ENCODE measurements at places on chromosomes 7 and 10. TPM values are rescaled to one million over a fixed set of nuclear protein-coding genes. Genes with fewer than 3 reads are reported as not detected.

LHFPL3 gene
- 19.9 TPM for total RNA-seq

FAM20C gene
- 16.2 TPM for total RNA-seq

LIPN gene
- 0.25 TPM for total RNA-seq

OR2A5 gene
- not detected for total RNA-seq

ATOH7 gene
- 0.49 TPM for total RNA-seq

All from temporal lobe (tissue), 4 donors.